ENCODE measurements at places on chromosomes 1 and 21. TPM values are rescaled to one million over a fixed set of nuclear protein-coding genes. Genes with fewer than 3 reads are reported as not detected.

MYOC gene
- total RNA-seq, result not detected

KIF21B gene
- total RNA-seq, result 3.5 TPM

OR6N1 gene
- total RNA-seq, result not detected

ORC1 gene
- 17.8 TPM for total RNA-seq

NFASC gene
- total RNA-seq, result 1.1 TPM

RGS8 gene
- not detected for total RNA-seq

ADGRL4 gene
- total RNA-seq, result not detected

FCRL4 gene
- total RNA-seq, result not detected
